ENCODE measurements at places on chromosomes 3 and 15. TPM values are rescaled to one million over a fixed set of nuclear protein-coding genes. Genes with fewer than 3 reads are reported as not detected.

BBX gene
- polyA plus RNA-seq, result 41.0 TPM

POPDC2 gene
- 4.6 TPM for polyA plus RNA-seq

FES gene
- 25.6 TPM for polyA plus RNA-seq

MSL2 gene
- 14.3 TPM for polyA plus RNA-seq

TMC3 gene
- not detected for polyA plus RNA-seq

NIT2 gene
- 38.1 TPM for polyA plus RNA-seq

CHST13 gene
- polyA plus RNA-seq, result not detected

FANCD2 gene
- polyA plus RNA-seq, result 2.4 TPM

ACSBG1 gene
- polyA plus RNA-seq, result 0.45 TPM

NRG4 gene
- polyA plus RNA-seq, result 1.0 TPM

ARPIN gene
- polyA plus RNA-seq, result 17.0 TPM

UCN2 gene
- polyA plus RNA-seq, result not detected

POLR2M gene
- polyA plus RNA-seq, result 166 TPM

GABRA5 gene
- polyA plus RNA-seq, result not detected

NGRN gene
- 69.8 TPM for polyA plus RNA-seq

FETUB gene
- not detected for polyA plus RNA-seq

C3orf20 gene
- polyA plus RNA-seq, result 0.08 TPM

Measured in ovary (tissue), 10 donors.